ENCODE measurements at places on chromosomes 3 and 15.

DNA sequence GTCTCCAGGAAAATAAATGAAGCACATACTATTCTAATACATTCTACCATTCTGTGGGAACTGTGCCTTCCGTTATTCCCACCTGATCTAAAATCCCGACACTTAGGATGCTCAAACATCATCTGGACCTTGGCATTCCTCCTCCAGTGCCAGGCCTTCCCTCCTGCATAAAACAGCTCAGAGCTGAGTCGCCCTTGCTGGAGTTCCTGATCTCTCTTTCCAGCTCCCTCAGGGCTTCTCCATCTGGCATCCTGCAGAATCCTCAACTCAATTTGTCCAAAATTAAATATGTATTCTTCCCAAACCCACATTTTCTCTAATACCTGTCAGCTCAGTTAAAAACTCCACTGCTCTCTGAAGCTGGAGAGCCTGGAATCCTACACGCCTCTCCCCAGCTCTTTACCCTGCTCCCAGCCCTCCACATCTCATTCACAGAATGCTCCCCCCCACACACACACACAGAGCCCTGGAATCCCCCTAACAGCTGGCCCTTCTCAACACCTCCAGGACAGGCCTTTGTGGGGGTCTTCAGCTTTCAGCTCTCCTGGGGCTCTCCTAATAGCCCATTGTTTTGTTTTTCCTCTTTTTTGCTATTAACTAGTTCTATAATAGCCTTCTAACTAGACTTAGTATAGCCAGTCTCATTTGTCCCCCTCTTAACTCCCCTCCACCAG is 78.5 kb downstream of the HMG20A start:
- DNase-seq: no peak

DNA sequence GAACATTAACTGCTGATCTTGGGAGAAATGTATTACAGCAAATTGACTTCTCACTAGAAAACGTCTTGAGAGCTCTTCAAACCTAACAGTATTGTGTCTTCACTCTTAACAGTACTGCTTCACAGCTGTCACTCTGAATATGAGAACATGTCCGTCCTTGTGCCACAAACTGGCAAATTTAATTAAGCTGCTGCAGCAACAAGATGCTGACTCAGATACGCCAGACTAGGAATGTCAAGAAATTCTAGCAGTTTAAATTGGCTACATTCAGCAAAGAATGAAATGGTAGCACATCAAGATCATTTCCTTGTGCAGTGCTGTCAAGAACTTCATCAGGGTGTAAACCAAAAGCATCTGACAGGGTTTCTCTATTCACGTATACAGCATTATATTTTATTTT is 7.6 kb downstream of the ICE2 start:
- no peak for DNase-seq

DNA sequence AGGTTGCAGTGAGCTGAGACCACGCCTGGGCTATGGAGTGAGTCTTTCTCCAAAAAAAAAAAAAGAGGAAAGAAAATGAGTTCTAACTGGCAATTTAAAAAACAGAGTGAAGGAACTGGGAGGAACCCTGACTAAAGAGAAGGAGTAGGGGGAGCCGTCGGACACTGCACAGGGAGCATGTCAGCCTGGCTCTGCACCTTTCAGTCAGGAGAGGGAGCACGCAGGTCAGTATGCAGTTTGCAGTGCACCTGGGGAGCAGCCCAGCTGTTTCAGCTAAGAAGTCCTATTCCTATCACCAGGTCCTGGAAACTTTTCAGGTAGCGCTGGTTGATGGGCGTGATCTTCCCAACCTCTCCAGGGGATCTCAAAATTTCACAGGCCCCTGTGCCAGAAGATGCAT is 14.9 kb upstream of the ZXDC start:
- DNase-seq: no peak

DNA sequence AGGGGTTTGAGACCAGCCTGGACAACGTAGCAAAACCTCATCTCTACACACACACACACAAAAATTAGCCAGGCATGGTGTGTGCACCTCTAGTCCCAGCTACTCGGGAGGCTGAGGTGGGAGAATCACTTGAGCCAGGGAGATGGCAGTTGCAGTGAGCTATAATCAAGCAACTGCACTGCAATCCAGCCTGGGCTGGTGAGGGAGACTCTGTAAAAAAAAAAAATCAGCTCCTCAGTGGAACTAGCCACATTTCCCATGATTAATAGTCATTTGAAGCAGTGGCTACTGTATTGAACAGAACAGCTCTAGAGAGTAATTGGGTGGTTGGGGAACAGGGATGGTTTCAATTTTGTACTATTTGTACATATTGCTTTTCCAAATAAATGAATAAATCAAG is 11.5 kb upstream of the FBXO40 start:
- DNase-seq: no peak

GRCh38 chr3:167866331-167866730 is 130.8 kb downstream of the SERPINI1 start:
- DNase-seq: no peak

- DNase-seq: no peak
Measured at GRCh38 chr3:43302116-43302880, 16.0 kb downstream of the SNRK start.

GRCh38 chr15:82900511-82901060 is 51.9 kb downstream of the HOMER2 start:
- DNase-seq: no peak

- DNase-seq: no peak
Measured at GRCh38 chr3:64457811-64458210, 230.0 kb downstream of the ADAMTS9 start.

DNA sequence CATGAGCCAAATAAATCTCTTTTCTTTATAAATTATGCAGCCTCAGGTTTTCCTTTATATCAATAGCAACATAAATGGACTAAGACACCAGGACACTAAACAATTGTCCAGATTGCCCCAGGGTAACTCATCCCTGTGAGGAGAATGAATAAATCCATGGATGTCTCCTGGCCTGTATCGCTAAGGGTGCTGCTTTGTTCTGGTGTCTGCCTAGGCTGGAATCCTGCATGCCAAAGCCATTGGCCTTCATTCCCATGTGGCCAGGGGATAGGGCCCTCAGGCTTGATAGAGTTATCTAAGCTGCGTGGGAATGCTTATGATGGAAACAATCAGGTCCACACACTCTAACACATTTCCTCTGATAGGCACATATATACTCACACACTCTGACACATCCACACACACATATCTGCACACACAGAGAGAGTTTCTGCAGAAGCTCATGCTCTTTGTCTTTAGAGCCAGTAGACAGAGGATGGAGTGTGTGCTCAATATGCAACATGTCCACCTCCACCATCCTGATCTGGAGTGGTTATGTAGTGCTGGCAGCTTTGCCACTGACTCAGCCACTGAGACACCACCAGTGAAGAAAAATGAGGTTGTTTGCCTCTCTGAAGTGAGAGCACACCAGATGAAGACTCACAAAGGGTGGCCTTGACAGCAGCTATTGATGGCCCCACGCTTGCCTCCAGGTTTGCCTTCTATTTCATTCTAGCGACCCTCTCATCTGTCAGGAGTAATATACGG is 24.0 kb upstream of the DGKG start:
- no peak for DNase-seq

DNA sequence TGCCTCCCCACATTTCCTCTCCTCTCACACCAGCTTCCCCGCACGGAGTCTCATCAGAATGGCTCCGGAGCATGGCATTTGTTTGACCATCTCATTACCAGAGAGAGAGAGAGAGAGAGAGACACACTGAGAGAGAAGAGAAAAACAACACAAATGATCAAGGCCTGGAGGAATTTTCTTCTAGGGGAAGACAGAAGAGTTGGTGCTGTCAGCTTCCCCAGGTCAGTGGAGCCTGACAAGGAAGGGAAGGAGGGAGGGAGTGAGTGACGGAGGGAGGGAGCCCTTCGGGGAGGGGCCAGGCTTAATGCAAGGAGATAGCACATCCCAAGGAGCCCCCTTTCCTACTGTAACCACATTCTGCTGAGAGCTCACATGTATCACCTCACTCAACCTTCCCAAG is 9.1 kb downstream of the ST8SIA2 start:
- no peak for DNase-seq
